T-helper 1 cell (primary cell): ENCODE measurements at places on chromosomes 11 and 22.

DNA sequence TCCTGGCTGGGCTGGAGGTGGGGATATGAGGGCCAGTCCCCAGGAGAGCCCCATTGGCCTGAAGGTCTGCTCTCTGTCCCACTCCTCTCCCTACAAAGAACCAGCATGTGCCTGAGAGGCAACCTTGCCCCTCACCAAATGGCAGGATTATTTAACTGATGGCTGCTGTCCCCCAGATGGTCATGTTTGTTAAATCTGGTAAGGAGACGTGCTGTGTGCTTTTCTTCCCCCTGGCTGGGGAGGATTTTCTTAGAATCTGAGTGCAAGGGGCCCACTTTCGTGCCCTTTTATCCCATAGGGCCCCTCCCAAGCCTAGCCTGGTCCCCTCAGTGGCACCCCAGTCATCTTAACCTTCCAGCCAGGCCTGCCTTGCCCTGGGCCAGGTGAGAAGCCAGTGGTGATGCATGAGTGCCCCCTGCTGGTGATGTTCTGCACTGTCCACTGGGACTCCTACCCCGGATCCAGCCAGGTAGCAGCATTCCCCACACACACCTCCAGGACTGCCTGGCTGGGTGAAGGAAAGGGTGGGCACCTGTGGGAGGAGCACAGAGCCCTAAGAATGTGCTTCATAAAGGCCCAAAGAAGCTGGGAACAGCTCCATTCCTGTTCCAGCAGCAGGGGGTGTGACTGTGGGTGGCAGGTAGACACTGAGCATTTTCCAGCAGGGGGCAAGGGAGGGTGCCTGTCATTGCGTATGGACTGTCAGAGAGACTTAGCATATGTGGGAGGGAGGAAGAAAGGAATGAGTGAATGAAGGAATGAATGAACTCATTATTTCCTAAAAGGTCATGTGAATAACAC lies 28.9 kb downstream of the MFNG start:
- DNase-seq = peak; percentile 71

- DNase-seq = no peak
These were observed 518 bp upstream of the GALNT18 start for GRCh38 chr11:11622340-11622706.

GRCh38 chr11:109018639-109019038 lies 353.8 kb downstream of the DDX10 start:
- no peak for DNase-seq

DNA sequence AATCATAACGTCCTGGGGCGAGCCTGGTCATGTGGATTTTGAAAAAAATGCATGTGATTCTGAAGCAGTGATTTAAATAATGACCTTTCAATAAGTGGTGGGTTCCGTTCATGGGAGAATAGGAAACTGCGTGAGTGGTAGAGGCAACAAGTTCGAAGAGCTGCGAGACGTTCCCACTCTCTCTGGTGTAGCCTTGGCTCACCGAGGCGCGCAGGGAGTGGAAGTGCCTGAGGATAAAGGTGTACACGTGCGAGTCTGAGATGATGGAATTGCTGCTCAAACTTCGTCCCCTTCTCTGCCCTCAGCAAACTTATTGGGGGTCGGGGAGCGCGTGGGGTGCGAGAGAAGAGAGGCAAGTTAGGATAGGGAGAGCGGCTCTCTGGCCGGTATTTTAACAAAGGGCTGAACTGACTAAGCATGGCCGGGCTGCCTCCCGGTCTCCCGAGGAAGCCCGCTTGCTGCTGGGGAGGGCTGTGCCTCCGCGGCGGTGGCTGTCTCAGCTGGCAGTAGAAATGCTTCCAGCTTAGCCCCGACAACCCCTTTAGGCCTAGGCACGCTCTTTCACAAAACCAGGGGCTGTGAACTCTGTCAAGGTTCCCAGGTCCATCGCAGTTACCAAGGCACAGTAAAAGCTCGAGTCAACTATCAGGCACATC lies 875 bp upstream of the STT3A start:
- peak; percentile 20 for DNase-seq

- no peak for DNase-seq
These were observed 398.4 kb downstream of the CTTN start for GRCh38 chr11:70796648-70797227.

GRCh38 chr11:69249311-69250185 lies 44.4 kb upstream of the MYEOV start:
- no peak for DNase-seq

DNA sequence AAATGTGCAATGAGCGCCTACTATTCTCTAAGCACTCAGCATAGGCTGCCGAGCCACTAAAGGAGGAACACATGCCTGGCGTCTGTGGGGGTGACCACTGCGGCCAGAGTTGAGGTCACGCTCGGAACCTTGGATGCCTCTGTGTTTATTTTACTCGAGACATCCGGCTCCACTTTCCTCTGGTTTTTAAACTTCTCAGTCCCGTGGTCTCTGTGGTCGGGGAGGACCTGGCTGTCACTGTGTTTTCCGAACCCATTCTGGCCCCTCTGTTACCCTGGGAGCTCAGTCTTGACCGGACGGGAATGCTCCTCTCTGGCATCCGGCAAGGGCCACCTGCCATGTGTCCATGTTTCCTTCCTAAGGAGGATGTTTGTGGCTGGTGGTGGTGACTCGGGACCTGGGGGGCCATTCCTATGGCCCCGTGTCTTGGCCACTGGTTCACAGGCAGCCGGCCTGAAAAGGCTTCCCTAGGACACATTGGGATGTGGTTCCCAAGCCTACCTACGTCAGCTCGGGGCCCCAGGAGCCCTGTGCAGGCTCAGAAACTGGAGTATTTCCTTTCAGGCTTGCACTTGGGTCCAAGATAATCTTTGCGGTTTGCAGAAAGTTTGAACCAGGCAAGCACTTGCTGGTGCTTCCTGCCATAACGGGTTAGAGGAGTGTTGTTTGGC lies 46.7 kb upstream of the PARVG start:
- no peak for DNase-seq

DNA sequence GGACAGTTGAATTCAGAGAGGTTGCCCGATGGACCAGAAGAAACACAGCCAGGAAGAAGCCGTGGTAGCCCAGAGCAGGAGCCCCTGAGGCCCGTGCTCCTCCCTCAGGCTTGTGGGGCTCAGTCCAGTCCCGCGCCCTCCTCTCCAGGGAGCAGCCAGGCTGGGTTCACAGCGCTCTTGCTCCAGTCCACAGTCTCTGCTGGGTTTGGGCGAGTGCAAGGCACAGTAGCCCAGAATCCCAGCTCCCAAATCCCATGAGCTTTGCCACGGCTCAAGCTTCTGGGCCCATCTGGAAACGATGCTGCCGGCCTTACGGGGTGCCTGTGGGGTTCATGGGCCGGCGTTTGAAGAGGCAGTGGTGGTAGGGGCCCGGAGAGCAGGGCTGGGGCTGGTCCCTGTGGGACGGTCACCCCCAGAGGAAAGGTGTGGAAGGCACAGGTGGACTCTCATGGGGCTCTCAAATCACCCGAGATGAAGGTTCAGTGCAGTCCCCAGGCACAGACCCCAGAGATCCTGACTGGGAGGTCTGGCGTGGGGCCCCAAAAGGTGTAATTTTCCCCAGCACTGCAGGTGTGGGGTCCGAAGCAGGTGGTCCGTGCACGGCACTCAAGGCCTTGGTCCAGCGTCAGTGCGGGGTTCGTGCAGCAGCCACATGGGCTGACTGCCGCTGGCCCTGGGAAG lies 30.6 kb upstream of the ATXN10 start:
- DNase-seq = no peak

DNA sequence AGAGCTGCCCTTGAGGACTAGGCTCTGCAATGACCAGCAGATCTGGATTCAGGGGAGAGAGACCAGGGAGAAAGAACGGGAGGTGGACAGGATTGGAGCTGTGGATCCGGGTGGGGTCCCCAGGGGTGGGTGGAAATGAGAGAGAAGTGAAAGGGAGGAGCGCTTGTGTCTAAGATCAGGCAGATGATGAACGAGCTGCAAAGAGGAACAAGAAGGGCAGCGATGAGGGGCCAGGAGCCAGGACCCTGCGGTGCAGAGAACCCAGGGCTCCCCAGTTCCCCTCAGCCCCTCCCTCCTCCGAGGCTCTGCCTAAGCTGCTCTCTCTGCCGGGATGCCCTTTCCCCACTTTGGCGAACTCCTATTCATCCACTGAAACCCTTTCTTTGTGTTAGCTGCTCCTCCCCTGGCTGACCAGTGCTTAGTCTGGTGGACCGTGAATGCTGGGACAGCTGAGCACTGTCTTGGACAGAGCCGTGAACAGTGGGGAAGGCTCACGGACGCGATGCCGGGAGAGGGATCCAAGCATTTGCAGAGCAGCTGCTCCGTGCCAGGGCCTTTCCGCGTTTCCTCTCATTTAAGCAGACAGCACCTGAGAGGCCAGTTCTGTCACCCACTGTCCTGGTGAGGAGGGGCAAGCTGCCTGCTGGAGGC lies 35.9 kb downstream of the SHISAL1 start:
- no peak for DNase-seq

- no peak for DNase-seq
These were observed 5.4 kb upstream of the RANBP1 start for GRCh38 chr22:20110359-20110985.

GRCh38 chr22:20089977-20090729 lies 10.1 kb downstream of the DGCR8 start:
- DNase-seq = no peak

DNA sequence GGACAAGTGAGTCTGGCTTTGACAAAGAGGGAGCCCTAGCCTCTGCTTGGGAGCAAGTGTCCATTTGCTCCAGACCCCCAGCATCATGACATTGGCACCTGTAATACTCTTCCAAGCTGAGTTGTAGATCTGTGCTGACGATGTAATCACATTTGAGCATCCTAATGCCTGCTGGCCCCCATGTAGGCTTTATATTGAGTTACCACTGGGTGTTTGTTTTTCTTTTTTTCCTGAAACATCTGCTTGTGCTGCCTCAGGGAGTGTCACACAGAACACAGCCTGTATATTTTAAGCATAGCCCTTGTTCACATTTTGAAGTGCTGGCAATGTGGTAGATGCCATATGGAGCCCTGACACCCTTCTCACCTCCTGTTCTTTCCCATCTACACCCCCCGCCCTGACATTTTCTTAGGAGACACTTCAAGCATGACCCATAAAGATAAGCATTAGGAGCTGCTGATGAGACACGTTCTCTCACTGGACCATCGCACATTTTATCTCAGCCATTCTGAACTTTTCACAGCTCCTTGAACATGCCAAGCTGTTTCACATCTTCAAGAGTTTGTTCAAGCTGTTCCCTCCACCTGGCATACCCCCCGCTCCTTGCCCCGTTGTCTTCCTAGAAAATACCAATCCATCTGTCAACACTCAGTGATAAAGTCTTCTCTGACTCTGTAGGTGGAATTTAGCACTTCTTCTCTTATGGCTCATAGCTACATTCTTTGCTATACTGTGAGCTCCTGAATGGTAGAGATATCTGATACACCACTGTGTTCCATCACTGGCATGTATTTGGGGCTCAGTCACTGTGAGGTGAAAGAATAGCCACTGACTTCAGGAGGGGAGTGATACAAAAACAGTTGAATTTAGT lies 128.7 kb downstream of the TRIM44 start:
- DNase-seq = no peak

- DNase-seq = no peak
These were observed 135.7 kb downstream of the TMEM135 start for GRCh38 chr11:87173185-87174039.

DNA sequence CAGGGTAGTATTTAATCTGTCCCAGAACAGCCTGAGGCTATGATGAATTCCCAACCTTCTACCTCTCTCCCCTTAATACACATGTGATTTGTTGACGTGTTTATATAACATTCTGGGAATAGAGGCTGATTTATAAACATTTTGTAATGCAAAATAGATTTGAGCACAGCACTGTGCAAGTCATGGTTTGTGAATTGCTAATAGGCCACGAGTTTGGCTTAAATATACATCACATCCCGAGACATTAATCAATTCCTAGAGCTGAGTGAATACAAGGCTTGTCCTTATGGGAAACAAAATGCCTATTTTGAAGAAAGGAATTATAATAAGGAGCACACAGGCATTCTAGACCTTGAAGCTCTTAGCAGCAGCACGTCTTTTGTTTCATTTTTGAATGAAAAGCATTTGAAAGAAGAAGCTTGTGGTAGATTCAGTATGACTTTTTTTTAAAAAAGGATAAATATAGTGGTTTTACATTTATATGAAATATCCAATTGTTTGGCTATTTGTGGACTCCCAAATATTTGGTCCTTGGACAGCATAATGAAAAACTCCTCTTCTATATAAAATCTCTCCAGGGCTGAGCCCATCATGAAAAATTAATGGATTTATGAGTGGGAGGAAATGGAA lies 116.4 kb downstream of the SLC17A6 start:
- DNase-seq = no peak

DNA sequence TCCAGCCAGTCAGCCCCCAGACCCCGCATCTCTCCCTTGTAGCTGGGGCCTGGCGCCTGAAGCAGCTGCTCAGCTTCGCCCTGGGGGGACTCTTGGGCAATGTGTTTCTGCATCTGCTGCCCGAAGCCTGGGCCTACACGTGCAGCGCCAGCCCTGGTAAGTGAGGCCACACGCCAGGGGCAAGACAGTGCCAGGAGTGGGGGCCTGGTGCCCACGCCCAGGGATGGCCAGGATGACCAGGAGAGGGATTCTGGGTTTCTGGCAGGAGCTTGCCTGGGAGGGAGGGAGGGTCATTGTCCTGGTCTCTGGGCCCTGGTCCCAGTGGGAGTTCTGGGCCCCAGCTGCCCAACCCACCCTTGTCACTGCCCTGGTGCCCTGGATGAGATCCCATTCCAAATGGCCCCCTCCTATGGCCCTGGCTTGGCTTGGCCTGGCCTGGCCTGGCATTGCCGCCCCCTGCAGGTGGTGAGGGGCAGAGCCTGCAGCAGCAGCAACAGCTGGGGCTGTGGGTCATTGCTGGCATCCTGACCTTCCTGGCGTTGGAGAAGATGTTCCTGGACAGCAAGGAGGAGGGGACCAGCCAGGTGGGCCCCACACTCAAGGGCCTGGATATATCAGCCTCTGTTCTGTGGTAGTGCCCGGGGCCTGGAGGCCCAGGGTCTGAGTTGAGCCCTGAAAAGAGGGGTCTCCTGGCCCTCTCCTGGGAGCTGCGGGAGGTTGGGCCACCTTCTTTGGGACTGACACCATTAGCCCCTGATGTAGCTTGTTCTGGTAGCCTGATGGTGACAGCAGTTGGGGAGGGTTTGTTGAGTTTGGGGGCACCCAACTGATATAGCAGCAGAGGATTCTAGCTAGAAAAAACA lies 3.7 kb downstream of the SLC39A13 start:
- DNase-seq = peak; percentile 54

DNA sequence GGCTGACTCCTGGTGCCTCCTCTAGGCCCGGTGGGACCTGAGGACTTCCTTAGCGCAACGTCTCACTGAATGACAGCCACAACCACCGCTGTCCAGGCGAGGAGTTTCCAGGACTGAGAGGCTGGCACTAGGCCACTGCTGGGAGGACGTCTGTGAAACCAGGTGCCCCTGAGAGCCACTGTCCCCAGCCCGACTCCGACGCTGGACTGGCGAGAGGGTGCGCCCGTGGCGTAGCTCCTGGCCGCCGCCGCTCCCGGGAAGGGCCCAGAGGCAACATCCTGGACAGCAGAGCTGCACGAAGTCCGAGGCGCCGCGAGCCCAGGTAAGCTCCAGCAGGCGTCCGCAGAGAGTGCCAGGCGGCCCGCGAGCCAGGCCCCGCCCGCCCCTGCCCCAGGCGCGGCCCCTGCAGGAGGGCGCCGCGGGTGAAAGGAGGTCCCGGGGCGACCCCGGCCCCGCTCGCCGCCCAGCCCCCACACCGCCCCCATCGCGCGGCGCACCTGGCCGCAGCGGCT lies 525 bp downstream of the DGCR2 start:
- no peak for DNase-seq
